ENCODE measurements at places on chromosomes 5 and 9. TPM values are rescaled to one million over a fixed set of nuclear protein-coding genes. Genes with fewer than 3 reads are reported as not detected.

OGN gene
- polyA plus RNA-seq = 619 TPM

UBE2B gene
- 160 TPM for polyA plus RNA-seq

C9orf153 gene
- not detected for polyA plus RNA-seq

SLC34A3 gene
- polyA plus RNA-seq = 0.71 TPM

GFM2 gene
- polyA plus RNA-seq = 31.8 TPM

ROPN1L gene
- not detected for polyA plus RNA-seq

CHSY3 gene
- polyA plus RNA-seq = 7.0 TPM

LHX6 gene
- polyA plus RNA-seq = 3.4 TPM

BAAT gene
- polyA plus RNA-seq = 1.2 TPM

DAB2 gene
- polyA plus RNA-seq = 100 TPM

TUSC1 gene
- 11.7 TPM for polyA plus RNA-seq

TMC1 gene
- 0.53 TPM for polyA plus RNA-seq

EFNA5 gene
- 4.7 TPM for polyA plus RNA-seq

C9orf50 gene
- not detected for polyA plus RNA-seq

GGTA1 gene
- polyA plus RNA-seq = 10.7 TPM

SPINK6 gene
- polyA plus RNA-seq = not detected

INSL4 gene
- not detected for polyA plus RNA-seq

SCGB3A2 gene
- not detected for polyA plus RNA-seq

ZNF883 gene
- 4.8 TPM for polyA plus RNA-seq

ECM2 gene
- 23.9 TPM for polyA plus RNA-seq

NSMF gene
- polyA plus RNA-seq = 20.7 TPM

NUDCD2 gene
- 45.4 TPM for polyA plus RNA-seq

PTGDS gene
- polyA plus RNA-seq = 22.1 TPM

ANKRD34B gene
- polyA plus RNA-seq = 0.08 TPM

CDK9 gene
- 40.3 TPM for polyA plus RNA-seq

LTC4S gene
- 2.4 TPM for polyA plus RNA-seq

FOXD4L4 gene
- 0.26 TPM for polyA plus RNA-seq

OR1N1 gene
- not detected for polyA plus RNA-seq

ADAMTSL2 gene
- 4.6 TPM for polyA plus RNA-seq

SPATA31A3 gene
- polyA plus RNA-seq = not detected

ATP6V1G1 gene
- polyA plus RNA-seq = 102 TPM

SLC6A7 gene
- polyA plus RNA-seq = 0.24 TPM

Measured in muscle of back (tissue), 13 donors.